ENCODE measurements at places on chromosomes 3 and 15.

GRCh38 chr3:43855674-43856299 lies 165.0 kb downstream of the ABHD5 start:
- DNase-seq, result no peak

DNA sequence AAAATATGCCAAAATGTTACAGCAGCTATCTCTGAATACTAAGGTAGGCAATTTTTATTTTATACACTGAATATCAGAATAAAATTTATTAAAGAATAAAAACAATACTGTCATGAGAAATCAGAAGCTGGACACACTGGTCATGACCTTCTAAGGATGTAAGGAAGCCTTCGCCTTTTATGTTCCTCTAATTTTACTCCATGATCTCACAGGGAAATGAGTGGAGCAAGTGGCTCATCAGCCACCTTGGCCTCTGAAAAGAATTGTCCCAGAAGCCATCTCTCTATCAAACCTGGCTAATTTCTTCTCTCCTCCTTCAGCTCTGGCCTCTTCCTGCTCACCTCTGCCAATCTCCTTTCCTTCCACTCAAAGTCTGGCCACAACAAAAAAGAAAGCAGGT lies 48.6 kb downstream of the THRB start:
- DNase-seq, result no peak

DNA sequence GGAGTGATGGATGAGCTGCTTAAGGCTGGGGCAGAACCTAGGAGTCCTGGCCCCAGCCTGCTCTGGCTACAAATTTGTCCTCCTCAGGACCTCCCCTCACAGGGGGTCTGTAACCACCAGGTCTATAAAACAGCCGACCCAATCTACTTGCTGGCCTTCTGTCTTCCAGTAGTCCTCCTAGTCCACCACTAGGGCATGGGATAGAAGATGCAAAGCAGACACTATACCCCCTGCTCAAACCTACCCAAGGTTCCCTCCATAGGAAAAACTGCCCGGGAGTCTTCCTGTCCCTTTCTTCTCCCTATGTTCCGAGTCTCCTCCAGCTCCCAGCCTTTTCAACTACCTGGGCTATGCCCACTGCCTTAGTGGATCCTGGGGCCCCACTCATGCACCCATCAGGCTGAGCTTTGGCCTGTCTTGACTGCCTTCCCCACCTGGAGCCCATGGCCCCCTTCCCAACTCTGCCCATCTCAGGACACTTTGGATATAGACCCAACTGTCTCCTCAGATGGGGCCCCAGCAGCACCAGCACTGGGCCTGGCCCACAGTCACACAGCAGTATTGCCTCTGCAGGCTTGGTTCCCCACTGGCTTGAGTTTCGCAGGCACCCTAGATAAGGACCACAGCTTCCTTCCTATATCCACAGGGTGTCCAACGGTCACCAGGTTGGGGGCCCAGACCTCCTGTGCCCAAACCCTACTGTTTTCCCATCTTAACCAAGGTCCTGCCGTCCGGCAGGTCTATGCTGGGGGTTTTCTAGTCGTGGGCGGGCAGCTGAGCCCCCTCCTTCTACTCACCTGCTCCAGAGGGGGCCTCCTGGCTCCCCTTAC lies 1.1 kb downstream of the HYAL3 start:
- no peak for DNase-seq

- no peak for DNase-seq
Observed at GRCh38 chr15:46808834-46809233, 908.5 kb upstream of the SEMA6D start.

GRCh38 chr3:122993124-122993978 lies 34.2 kb downstream of the SEMA5B start:
- no peak for DNase-seq

GRCh38 chr3:169901453-169901852 lies 9.9 kb upstream of the SAMD7 start:
- DNase-seq, result no peak

DNA sequence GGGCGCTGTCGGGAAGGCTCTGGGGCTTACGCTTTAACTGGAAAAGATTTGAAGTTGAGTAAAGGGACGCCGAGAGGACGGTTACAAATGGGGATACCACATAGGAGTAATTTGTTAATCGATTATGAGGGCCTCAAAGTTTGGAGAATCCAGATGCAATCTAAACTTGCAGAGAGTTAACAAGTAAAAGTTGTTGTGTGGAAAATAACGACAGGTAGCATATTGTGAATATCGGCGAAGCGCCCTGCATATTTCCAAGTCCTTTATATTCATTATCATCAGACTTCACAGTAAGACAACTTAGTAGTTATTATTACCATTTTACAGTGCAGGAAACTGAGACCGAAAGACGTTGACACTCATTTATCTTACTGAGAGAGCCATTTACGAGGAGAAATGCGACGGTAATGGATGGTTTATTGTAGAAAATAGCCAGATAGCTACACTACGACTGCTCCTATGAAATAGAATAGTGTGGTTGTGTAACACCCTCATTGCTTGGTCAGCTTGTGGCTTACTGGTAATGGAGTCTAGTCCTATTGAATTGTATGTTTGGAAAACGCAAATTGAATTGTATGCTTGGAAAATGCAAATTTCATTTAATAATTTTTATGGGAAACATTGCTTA lies 700 bp downstream of the MKRN2 start:
- no peak for DNase-seq
